ENCODE measurements at places on chromosomes 6 and 20.

GRCh38 chr6:26316291-26316690 lies 48.7 kb upstream of the BTN3A2 start:
- no peak for DNase-seq

GRCh38 chr6:136095986-136096385 lies 154.1 kb downstream of the MTFR2 start:
- no peak for DNase-seq

- DNase-seq, result no peak
Observed at GRCh38 chr6:160252073-160252813, 6.4 kb downstream of the SLC22A2 start.

DNA sequence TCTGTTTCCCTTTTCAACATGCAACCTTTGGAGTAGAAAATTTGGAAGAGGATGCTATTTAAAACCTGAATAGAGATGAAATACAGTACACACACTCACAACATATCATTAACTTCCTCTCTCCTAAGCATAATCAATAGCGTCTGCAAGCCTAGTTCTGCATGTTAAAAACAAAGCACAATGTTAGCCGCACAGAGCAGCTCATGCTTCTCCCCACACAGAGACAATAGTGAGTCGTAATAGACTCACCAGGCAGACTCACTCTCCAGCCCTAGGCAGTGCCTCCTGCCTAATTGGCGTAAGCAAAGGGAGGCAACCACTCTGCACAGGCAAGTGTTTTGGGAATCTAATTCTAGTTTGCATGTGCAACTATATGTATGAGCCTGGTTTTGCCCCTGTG lies 45.8 kb upstream of the ARID1B start:
- DNase-seq, result no peak

DNA sequence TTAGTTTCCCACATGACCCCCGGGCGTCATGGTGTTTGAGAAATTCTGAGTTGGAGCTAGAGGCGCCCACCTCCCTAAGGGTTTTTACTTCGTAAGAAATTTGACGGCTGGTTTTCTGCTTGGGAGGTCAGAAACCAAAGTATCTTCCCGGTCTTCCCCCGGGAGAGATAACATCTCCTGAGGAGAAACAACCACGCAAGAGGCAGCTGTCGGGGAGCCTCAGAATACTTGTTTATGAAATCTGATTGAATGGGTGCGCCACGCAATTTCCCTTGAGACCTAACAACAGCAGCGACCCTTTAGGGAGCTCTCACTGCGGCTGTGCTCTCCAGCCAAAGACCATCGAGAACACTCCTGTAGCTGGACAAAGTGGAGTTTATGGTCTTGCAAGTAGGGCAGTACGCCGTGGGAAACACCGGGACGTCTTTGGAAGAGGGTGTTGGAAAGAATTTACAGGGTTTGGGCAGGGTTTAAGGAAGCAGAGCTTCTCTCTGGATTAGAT lies 608 bp upstream of the EIF2S2 start:
- no peak for DNase-seq

DNA sequence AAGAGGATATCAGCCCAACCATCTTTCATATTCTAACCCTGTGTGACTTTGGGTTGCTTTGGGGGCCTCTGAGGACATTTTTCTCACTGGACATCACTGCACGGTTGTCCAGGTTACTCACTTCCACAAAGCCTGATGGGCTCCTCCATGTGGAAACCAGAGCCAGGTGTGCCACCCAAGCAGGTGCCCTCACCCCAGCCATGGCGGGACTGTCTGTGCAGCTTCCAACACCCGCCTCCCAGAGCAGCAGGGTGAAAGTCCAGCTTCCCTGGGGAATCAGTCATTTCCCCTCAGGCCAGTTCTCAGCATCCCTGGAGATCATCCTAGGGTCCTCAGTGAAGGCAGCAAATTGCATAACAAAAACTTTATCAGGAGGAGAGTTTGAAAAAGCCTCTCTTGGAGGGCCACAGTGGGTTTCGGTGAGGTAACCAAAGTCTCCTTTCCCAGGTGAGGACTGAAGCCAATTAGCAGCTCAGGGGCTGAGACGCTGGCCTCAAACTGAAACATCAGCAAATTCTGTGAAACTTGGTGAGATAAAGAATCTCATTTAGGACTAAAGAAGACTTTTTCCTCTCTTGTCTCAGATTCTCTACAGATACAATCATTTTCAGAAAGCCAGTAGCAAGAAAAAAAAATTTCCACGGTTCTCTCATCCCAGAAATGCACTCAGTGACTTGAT lies 289.6 kb upstream of the CDH4 start:
- DNase-seq, result no peak

DNA sequence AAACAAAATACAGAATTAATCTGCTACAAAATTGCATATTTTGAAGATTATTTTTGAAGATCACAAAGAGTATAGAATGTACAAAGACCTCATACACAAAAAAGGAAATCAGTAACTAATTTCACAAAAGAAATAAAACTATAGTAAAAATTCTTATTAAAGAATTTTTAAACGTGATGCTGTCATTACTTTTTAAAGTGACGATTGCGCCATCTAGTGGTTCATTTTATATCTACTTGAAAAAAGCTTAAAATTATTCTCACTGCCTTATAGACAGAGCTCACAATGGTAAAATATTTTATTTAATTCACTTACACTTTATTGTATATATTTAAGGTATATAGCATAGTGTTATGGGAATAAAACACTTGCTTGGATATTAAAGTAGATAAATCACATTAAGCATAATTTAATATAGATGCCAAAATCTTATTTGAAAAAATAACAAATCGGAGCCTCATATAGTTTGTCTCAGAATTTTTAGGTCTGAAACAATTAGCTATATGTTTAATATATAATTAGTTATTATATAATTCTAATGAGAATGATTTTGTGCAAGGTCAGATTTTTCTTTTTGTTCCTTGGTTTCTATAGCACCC lies 128.8 kb downstream of the PHF3 start:
- DNase-seq, result no peak

- no peak for DNase-seq
Observed at GRCh38 chr6:161168281-161168891, 105.5 kb downstream of the AGPAT4 start.

DNA sequence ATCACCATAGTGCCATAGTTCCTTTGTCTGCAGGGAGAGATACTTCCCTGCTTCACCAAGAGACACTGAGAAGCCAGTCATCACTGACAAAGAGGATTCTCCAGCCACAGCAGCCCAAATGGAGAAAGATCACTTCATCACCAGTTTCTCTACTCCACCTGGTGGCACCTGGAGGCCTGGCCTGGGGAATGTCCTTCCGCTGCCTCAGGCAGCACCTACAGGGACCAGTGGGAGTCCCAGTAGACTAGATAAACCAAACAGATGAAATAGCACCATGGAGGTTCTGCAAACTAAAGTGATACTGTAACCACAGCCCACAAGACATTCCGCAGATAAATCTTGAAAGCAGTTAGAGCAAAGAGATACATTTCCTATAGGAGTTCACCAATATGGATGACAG lies 266.5 kb downstream of the C6orf118 start:
- DNase-seq, result no peak

GRCh38 chr6:43516367-43516696 lies 394 bp downstream of the YIPF3 start:
- DNase-seq, result no peak

Measured in stimulated activated CD4-positive, alpha-beta T cell treated with anti-CD3 and anti-CD28 coated beads, TNF-alpha, amount 100 ng/mL, for 1 hour (primary cell).